ENCODE measurements at places on chromosomes 16 and 17.

DNA sequence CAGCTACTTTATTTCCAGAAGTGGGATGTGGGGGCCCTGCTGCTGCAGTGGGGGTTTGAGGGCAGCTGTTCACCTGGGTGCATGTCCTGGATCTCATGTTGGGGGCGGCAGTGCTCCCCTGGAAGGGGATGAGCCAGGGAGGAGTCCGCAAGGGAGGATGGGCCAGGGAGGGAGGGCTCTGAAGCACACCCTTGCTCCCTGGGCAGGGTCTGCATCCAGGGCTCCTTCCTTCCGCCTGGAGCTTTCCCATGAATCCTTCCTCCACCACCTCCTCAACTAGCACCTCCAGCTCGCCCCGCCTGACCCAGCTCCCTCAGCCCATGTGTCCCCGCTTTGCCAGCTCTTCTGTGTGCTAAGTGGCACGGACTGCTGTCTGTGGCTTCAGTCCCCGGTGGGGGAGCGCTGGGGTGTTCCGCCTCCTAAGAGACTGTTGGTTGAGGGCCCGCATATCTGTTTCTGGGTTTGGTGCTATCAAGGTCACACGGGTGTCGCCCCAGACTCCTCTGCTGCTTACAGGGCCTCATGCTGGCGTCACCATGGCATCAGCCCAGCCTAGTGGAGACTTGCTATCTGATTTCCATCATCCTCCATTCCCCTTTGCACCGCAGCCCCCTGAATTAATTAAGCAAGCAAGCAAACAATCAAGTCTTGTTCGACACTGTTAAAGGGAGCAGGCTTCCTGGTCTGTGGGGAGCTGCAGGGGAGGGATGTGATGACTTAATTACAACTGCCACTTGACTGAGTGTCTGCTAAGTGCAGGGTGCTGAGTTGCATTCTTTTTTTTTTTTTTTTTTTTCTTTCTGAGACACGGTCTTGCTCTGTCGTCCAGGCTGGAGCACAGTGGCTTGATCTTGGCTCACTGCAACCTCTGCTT is 71.8 kb downstream of the PRKCA start:
- DNase-seq, result no peak

DNA sequence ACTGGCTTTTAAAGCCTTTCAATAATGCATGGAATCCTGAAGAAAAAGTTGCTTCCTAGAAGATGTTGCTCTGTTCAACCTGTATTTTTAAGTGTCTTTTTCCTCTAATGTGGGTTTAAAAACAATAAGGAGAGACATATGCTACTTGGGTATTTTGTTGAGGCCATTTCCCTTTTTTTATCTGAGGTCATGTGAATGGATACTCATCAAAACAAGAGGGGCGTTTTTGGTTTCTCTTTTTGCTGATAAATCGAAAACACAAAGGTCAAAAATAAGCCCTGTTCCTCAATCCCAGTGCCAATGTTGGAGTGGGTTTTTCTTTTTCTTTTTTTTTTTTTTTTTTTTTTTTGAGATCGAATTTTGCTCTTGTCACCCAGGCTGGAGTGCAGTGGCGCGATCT is 468.0 kb upstream of the RBFOX1 start:
- DNase-seq, result no peak

- DNase-seq, result no peak
Observed at GRCh38 chr17:63785556-63785955, 11.6 kb downstream of the DDX42 start.

- DNase-seq, result no peak
Observed at GRCh38 chr16:69166221-69166833, 20.6 kb upstream of the SNTB2 start.

- DNase-seq, result no peak
Observed at GRCh38 chr17:77068915-77069314, 71.9 kb upstream of the SEC14L1 start.

DNA sequence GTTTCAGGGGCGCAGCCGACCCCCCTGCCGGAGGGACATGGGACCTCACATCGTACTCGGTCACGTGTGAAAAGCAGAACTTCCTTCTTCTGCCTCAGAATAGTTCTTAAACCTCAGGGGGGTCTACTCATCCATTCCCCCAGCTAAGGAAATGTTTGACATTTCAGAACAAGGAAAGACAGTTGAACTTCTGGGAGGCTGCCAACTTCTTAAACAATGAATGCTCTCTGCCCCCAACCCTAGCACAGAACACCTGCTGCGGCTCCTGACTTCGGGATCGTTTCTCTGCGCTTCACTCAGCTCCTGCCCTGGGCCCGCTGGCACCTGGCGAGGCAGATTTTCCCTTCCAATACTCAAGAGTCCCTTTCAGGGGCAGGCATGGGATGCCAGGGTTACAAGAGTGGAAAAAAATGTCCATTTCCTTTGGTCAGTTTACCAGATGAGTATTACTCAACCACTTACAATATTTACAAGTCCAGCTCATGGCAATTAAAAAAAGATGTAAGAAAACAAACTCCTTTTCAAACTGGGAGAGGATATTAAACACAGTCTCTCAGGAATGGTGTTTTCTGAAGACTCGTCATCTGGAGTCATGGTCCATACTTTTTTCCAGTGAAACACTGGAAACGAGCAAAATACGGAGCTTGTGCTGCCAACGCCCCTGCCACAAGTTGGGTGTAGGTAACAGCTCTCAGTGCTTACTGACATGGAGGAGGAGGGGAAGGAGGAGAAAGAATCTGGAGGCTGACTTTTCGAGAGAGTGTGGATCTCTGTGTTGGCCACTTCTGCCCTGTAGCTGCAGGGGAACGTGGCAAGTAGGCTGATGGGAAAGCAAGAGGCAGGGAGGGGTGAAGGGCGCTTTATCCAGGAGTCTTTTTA is 235.7 kb downstream of the NTN1 start:
- DNase-seq, result peak; percentile 54

- no peak for DNase-seq
Observed at GRCh38 chr16:81463296-81463890, 18.8 kb downstream of the CMIP start.

DNA sequence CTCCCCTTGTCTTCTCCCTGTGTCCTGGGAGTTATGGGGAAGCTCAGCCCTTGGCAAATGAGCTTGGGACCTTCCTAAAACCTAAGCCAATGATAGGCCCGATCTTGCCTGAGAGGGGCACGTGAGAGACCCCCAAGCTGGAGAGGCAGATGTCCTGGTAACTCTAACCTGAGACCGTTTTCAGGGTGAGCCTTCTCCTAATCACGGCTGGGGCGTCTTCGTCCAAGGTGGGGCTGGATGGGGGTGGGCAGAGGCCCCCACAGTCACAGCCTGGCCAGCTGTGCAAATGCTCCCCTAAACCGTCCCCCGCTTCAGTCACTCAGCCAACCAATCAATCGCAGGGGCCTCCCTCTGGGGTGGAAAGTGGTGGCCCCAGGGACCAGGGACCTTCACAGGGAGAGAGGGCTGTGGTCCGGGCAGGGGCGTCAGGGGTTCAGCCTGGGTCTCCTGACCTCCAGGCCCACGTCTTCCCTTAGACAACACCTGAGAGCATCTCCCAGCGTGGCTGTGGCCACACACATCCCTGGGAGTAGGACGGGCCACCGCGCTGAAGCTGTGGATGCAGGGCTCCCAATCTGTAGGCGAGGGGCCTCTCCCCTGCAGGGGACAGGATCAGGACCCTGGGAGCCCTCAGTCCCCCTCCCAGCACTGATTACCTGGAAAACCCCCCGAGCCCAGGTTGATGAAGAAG is 30.6 kb downstream of the ACTG1 start:
- DNase-seq, result no peak

GRCh38 chr16:11084484-11084875 is 140.1 kb downstream of the CLEC16A start:
- DNase-seq, result peak; percentile 27

- DNase-seq, result no peak
Observed at GRCh38 chr17:55549140-55549539, 37.9 kb upstream of the SMIM36 start.

- no peak for DNase-seq
Observed at GRCh38 chr17:39058524-39058923, 91.3 kb upstream of the FBXO47 start.

DNA sequence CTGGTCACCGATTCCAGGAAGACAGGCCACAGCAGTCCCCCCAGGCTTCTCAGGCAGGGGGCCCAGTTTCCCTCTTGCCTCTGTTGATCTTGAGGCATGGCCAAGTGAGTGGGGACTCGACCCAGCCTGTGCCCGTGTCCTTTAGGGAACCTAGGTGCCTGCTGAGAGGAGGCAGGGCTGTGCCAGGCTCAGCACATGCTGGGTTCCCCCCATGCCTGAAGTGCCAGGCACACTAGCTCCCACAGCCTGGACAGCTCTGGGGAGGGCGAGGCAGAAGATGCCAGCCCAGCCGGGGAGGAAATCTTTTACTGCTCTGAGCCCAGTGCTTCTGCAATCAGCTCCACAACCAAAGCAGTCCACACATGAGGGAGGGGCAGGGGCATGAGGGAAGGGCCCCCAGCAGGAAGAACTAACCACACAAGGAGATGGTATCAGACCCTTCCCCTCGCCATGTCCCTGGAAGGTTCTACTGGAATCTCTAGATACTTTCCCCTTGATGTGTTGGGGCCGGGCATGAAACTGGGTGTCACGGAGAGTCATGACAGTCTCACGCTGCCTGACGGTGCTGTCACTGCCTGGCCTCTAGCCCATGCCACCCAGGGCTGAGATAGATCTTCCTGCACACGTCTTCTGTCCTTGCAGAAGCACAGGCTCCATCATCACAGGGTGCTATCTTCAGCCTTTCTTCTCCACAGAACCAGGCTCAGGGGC is 25.5 kb downstream of the MYO18A start:
- DNase-seq, result no peak

DNA sequence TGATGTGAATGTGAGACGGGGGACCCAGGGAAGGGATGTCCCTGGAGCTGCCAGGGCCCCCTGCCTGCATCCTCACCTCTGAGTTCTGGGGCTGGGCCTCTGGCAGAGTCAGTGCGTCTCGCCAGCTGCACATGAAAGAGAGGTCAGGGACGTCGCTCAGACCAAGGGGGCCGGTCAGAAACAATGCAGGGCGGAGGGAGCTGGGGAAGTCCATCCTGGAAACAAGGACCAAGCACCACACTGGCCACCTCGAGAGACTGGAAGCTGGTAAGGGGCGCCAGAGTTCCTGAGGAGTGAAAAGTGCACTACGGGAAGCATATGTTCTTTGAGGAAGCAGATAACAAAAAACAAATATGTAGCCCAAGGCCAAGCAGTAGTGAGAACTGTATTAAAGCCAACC is 2.1 kb downstream of the TAF1C start:
- no peak for DNase-seq

- no peak for DNase-seq
Observed at GRCh38 chr16:11194913-11195312, 61.1 kb downstream of the SOCS1 start.

- no peak for DNase-seq
Observed at GRCh38 chr17:6075050-6075449, 4.9 kb downstream of the WSCD1 start.

- no peak for DNase-seq
Observed at GRCh38 chr17:77493901-77494663, 353.3 kb downstream of the SEC14L1 start.
